Adipocyte (in vitro differentiated cells): ENCODE measurements at places on chromosomes 5 and 9.

GRCh38 chr5:53091289-53091688, 18.3 kb downstream of the MOCS2 start:
- DNase-seq, result peak; percentile 75

- DNase-seq, result no peak
These were observed 64.2 kb upstream of the GAS1 start for GRCh38 chr9:87011551-87011950.

GRCh38 chr5:55438998-55439397, 95.8 kb downstream of the PLPP1 start:
- DNase-seq, result peak; percentile 68

GRCh38 chr5:147396070-147396823, 113.6 kb downstream of the DPYSL3 start:
- DNase-seq, result no peak

DNA sequence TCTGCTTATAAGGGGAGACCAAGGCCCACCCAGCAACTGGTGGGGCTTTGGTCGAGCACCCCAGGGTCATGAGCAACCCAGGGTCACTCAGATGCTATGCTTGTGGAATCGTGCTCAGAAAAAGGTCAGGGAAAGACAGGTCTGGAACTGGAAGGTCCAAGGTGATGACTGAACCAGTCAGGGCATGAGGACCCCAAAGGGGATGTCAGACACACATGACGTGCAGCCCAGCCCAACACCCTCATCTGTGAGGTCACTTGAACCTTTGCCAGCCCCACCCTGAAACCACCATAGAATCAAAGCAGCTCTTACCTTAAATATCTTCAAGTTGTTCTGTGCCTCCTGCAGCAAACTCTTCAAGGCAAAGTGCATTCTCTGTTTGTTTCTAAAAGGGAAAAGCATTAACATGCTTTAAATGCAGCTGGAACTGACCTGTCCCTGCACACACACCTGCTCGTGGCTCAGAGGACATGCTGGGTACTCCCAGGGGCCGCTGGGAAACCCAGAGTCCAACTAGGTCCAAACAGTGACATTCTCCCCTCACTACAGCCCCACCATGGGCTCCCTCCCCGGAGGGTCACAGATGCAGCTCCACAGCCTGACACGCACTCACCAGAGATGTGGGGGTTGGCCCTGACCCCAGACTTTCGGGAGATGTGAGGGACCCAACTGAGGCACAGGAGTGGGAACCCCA, 29.4 kb downstream of the IPPK start:
- DNase-seq, result no peak

DNA sequence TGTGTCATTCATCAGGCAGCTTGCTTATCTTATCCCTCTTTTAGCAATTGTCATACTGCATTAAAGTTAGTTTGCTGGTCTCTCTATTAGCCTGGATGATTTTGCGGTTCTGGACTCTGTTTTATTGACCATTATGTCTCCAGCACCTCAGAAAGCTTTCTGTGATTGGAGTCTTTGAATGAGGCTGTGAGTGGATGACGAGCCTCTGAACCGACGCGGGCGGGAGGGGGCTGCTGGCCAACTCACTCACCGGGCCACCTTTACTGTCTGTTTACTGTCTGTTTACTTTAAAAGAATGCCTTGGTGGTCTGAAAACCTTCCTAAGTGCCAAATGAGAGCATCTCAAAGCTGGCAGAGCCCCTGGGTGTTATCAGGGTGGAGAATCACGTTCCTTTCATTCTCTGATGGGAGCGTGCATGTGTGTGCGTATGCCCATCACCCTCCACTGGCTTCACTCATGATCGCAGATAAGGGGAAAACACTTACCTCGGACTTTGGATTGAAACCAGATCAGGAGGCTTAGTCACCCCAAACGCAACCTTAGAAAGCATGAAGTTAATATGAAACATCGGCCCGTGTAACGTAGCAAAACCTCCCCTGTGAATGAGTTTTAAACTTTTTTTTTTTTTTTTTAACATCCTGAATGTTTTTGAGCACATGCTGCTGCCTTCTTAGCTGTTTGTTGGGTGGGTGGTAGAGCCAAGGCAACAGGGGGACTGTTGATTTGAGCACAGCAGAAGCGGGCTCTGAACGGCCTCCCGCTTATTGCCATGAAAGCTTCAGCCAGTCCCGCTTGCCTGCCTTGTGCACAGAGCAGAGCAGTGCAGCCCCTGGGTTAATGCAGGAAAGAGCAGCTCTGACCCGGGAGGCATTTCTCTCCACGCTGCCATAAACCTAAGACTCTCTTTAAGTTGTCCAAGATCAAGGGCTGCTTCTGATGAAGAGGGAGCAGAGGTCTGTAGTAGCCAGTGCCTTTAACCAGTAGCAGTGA, 173.6 kb downstream of the GADD45G start:
- DNase-seq, result no peak

- peak; percentile 72 for DNase-seq
These were observed 780 bp downstream of the RNU6ATAC start for GRCh38 chr9:134163371-134164196.

DNA sequence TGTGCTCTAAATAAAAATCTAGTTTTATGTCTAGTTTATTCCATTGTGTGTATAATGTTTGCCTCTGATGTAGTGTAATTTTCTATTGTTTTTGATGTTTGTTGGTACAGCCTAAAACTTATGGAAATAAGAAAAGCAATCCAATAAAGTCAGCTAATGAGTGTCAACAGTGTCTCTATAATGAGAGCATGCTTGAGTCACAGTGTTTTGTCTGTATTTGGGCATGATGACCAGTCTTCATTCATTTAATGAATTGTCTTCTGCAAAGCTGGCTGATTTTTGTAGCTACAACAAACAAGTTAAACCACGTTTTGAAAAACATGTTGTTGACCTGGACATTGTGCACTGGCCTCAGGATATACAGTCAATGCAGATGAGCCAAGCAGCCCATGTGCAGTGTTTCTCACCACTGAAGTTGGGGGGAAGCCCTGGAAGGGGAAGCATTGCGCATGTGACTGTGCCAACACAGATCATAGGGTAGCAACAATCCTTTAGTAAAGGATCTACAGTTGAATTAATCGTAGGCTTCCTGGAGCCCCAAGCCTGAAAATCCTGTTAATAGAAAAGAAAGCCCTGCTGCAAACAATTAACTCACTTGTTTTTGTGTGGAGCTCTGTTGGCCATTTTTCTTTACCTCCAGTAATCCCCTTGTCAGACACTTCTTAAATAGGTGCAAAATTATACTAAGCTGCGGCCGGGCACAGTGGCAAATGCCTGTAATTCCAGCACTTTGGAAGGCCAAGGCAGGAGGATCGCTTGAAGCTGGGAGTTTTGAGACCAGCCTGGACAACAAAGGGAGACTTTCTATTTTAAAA, 88.0 kb downstream of the INIP start:
- no peak for DNase-seq

DNA sequence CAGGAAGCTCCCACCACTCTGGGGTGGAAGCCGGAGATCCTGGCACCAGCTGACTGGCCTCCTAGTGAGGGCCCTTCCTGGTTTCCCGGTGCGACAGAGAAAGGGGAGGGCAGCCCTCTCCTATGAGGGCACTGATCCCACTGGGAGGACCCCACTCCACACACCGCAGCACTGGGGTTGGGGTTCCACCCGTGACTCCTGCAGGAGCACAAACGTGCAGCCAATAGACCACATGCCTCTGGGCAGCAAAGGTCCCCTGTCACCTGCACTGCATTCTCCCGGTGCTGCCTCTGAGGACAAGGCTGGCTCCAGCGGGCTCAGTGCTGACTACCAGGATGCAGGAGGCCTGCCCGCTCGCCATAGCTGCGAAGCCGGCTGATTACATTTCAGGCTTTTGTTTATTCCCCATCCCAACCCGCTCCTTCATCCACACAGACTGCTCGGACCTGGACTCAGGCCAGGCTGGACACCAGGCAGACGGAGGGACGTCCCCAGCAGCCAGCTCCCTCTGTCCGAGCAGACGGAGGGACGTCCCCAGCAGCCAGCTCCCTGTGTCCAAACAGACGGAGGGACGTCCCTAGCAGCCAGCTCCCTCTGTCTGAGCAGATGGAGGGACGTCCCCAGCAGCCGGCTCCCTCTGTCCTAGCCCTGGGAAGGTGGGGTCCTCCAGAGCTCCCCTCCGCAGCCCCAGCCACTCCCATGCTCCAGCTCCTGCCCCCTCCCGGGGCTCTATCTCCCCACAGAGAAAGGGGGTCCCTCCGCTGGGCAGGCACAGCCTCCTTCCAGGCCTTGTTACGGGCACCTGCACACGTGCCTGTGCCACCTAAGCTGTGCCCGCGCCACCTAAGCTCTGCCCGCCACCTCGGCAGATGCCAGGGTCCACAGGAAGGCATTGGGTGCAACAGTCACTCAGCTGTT, 8.8 kb upstream of the CEP72 start:
- no peak for DNase-seq

DNA sequence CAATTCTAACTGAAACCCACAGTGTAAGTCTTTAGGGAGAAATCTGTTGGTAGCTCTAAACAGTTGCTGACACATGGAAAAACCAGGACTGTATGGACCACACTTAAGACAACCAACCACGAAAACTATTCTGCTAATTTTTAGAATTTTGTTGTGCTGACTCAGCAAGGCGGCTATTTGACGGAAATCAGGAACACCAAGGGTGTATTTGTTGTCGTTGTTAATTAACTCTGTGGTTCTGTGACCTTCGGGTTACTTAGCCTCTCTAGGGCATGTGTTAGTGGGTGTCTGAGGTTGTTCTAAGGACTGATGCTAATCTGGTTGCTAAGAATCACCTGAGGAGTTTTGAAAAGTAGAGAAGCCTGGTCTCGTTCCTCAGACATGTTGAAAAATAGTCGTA, 79.2 kb downstream of the ATP10B start:
- no peak for DNase-seq

DNA sequence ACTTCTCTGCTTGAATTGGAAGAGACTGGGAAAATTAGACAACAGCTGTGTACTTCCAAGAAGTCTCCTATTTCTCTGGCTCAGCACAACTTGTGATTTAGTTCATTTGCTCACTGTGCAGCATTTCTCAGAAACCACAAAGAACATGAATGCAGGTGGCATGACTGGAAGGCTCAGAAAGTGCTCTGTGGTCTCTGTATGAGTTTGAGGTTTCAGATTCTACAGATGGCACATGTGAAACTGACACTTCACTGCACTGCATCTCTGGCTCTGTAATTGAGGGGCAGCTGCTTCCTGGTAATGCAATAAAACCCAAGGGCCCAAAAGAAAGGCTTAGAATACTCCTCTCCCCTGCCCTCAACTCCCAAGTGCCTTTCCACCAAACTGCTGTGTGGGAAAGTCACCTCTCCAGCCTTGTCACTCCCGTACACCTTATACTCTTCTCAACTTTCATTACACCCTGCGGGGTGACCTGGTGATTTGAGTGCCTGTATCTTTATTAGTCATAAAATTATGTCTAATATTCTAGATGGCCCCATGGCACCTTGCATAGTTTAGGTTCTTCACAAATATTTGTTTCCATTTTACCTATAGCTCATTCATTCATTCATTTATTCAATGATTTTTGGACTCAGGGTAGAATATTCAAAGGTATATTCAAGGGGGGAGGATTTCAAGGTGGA, 82.5 kb downstream of the ESM1 start:
- no peak for DNase-seq

- DNase-seq, result peak; percentile 79
These were observed at the start of gene FGF18 for GRCh38 chr5:171418982-171419687. FGF18 (plus strand) TSS chr5:171419647; CDS start chr5:171420200, 553 bp downstream.

GRCh38 chr9:110329639-110330230, 7.9 kb downstream of the TXNDC8 start:
- no peak for DNase-seq

- DNase-seq, result no peak
These were observed 98.2 kb upstream of the NIPBL start for GRCh38 chr5:36778336-36778735.

GRCh38 chr5:11504886-11505193, 399.4 kb downstream of the CTNND2 start:
- DNase-seq, result peak; percentile 5

DNA sequence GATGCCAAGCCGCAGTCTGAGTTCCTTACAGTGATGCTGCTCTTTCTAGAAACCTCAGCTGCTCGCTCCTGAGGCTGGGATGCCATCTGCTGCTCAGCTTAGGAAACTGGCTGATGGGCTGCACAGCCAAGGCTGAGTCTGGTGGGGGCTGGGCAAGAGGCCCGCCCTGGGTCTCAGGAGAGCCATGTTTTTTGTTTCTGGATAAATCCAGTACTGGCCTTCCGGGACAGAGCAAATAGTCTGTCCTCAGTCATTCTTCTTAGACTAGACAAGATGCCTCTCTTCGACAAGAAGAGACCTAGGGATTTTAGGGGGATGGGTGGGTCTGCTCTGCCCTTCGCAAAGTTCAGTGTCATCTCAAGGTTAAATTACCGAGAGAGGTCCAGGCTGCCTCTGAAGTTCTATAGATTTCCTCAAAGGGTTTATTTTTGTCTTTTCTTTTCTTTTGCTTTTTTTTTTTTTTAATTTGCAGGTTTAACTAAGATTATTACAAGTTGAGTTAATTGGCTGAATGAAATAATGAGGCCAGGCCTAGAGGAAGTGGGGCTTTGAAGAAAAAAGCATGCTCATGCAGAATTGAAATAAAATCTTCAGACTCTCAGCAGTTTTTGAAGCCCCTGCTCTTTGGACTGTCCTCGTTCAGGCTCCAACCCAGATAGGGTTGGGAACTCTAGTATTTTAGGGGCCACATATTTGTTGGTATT, 30.6 kb upstream of the MATR3 start:
- DNase-seq, result peak; percentile 97

DNA sequence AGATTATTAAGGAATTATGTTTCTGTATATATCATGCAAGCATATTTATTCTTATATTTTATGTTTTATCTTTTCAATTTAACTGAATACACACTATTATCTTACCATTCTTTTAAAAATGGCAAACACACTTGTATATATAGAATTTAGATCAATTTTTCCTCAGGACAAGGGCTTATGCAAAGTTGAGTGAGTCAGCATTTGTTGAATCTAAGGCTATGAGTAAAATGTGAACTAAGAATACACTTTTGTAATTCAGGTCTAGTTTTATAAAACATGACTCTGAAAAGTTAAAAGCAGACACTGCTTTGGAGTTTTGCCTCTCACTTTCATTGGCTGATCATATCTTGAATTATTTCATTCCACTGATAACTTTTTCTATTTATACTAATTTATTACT, 127.8 kb downstream of the FOCAD start:
- DNase-seq, result peak; percentile 49

DNA sequence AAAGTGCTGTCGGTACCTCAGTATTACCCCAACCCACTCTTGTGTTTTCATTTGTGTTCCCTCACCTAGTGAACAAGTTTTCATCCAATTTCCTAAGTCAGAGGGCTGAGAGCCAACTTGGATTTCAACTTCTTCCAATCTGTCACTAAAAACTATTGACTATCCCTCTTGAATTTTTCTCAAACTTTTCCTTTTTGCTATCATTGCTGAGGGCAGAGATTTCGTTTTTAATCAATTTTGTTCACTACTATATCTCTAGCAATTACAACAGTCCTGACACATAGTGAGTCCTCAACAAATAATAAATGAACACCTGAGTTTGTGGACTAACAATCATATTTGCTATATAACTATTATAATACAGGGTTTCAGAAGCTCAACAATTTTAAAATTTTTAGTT, 29.0 kb downstream of the MEIKIN start:
- DNase-seq, result no peak

- no peak for DNase-seq
These were observed 75.1 kb upstream of the PCAT7 start for GRCh38 chr9:94479757-94480156.

- DNase-seq, result no peak
These were observed 36.7 kb downstream of the FAXDC2 start for GRCh38 chr5:154813736-154814135.

- DNase-seq, result no peak
These were observed 11.7 kb downstream of the CATSPER3 start for GRCh38 chr5:134979416-134979815.
